ENCODE measurements at places on chromosomes 5 and 9.

DNA sequence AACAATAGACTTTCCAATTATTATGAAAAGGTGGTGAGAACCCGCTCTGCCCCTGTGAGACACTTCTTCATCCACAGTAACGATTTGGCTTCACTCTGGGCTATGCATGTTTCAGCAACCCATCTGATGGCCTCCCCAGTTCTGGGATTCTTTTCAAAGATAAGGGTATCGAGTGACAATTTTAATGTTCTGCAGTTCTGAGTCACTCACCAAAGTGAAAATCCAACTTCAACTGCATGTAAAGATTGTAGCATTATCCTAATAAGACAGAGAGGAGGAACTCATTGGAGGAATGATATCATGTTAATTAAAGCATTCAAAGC, 1078.3 kb upstream of the SEMA6A start:
- DNase-seq: no peak

GRCh38 chr9:35385042-35385441, 104.9 kb upstream of the RUSC2 start:
- DNase-seq: no peak

GRCh38 chr9:4425319-4426045, 64.8 kb upstream of the SLC1A1 start:
- no peak for DNase-seq

GRCh38 chr5:157819502-157820115, 39.3 kb downstream of the CLINT1 start:
- DNase-seq: no peak

DNA sequence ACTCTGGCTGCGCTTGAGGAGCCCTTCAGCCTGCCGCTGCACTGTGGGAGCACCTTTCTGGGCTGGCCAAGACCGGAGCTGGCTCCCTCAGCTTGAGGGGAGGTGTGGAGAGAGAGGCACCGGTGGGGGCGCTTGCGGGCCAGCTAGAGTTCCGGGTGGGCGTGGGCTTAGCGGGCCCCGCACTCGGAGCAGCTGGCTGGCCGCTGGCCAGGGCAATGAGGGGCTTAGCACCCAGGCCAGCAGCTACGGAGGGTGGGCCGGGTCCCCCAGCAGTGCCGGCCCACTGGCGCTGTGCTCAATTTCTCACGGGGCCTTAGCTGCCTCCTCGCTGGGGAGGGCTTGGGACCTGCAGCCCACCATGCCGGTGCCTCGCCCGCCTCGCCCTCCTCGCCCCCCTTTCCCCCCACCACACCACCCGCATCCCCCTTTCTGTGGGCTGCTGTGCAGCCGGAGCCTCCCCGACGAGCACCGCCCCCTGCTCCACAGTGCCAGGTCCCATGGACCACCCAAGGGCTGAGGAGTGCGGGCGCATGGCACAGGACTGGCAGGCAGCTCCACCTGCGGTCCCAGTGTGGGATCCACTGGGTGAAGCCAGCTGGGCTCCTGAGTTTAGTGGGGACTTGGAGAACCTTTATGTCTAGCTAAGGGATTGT, 954.5 kb downstream of the DTWD2 start:
- DNase-seq: no peak

DNA sequence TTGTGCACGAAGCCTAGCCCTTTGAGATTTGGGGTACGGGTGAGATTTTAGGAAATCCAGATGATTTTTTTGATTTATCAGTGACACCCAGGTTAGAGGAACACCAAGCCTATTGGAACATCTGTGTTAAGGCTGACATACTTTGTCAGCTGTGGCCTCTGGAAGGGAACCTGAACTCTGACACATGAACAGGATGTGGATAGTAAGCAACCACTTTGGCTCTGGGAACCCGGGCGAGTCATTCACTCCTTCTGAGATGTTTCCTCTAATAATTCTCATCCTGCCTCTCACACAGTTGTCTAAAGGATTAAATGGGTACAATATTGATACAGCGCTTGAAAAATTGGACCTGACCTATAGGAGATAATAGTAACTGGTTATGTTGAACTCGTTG, 67.8 kb downstream of the FGF1 start:
- DNase-seq: no peak

DNA sequence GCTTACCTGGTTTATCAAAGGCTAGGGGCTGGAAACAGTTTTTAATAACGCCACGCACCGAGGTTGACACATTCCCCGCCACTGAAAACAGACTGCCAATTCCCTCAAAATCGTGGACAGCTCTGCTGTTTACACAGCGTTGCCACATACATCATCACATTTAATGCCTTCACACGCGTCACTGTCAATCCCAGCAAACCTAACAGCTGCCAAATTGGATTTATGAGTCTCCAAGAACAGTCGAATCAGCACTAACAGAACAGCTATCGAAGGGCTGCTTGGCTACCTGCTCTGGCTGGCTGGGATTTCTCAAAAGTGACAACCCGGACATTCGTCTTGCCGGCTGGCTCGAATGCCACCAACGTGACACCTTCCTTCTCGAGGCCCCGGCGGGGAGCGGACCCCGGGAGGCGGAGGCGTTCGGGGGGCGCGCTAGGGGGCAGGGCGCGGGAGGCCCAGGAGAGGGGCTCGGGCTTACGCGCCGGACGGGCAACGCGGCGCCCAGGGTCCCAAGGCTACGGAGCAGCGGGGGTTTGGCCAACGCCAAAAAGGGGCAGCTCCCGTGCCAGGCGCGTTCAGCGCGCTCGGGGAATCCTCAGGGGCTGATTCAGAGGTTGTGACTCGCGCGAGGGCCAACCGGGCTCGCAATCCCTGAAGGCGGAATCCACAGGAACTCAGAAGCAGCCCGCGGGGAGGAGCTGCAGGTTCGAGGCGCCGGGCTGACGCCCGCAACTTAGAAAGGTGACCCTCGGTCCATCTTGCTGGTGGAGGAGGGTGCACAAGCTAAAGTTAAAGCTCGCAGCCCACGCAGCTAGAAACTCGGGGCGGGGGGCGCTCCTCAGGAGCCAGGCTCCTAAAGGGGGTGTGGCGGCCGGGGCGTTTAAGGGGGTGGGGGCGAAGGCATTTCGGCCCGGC, 1.2 kb downstream of the CDC14B start:
- no peak for DNase-seq

DNA sequence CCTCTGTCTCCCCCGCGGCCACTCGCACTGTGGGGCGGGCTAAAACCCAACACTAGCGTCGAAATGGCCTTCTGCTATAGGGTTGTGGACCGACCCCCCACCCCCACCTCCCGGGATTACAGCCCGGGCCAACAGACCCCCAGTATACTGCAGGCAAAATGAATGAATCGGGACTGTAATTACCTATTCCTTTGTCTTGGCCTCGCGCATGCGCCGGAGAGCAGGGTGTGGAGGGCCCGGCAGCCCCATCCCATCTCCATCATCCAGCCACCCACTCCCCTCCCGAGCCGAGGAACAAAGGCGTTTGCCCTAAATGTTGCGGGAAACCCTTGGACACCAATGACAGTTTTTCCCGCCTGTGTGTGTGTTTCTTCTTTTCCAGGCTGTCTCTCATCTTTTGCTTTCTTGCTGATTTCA, 1.6 kb downstream of the BASP1 start:
- no peak for DNase-seq

DNA sequence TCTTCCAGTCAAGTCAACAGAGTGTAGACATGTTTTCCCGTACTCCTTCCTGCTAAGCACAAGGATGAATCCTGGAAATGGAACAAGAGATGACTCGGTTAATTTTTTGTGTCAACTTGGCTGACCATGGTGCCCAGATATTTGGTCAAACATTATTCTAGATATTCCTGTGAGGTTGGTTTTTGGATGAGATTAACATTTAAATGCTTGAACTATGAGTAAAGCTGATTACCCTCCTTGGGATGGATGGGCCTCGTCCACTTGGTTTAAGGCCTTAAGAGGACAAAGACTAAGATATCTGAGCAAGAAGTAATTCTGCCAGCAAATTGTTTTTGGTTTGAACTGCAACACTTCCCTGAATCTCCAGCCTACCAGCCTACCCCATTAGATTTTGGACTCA, 338.1 kb upstream of the MSX2 start:
- DNase-seq: no peak

DNA sequence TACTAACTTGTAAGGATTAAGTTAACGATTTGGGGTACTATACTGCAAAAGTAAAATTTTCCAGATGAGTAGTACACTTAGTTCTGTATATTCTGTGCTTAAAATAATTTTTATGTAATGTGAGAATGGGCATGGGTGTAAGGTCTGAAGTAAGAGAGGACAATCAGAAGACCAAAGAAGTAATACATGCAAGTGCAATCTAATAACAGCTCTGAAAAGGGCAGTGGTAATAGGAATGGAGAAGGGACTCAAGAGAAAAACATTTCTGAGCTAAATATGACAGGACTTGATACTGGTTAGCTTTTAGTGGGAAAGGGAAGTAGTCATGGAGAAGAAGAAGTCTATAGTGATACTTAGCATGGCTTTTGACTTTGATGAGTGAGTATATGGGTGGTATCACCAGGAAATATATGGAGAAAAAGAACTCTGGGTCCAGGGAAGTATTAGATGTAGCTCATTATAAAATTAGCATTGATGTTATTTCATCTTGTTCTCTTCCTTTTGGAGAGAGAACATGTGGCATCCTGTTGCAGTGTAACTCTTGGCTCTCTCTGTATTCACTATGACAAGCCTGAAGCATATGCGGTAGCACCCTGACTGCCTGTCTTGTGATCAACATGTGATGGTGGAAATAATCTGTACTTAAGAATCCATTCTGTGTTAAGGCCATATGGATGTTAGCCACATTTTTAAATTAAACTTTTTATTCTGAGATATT, 60.5 kb downstream of the ERCC6L2 start:
- no peak for DNase-seq

GRCh38 chr5:97131139-97131710, 11.2 kb downstream of the LIX1 start:
- DNase-seq: no peak

DNA sequence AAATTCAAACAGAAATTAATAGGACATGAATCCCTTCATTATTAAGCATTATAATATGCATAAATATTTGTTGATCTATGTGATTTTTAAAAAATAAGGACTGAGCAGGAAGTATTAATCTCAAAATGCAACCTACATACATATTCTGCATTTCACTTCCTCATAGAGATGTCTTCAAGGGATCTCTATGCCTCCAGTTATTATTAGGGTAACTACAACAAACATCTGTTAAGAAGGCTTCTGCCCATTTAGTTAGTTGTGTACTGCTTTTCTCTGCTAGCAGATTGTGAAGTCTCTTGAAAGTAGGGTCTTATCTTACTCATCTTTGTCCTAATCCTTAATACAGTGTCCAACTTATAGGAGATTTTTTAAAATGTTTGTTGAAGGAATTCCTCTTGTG, 414.1 kb downstream of the ACTL7B start:
- no peak for DNase-seq

DNA sequence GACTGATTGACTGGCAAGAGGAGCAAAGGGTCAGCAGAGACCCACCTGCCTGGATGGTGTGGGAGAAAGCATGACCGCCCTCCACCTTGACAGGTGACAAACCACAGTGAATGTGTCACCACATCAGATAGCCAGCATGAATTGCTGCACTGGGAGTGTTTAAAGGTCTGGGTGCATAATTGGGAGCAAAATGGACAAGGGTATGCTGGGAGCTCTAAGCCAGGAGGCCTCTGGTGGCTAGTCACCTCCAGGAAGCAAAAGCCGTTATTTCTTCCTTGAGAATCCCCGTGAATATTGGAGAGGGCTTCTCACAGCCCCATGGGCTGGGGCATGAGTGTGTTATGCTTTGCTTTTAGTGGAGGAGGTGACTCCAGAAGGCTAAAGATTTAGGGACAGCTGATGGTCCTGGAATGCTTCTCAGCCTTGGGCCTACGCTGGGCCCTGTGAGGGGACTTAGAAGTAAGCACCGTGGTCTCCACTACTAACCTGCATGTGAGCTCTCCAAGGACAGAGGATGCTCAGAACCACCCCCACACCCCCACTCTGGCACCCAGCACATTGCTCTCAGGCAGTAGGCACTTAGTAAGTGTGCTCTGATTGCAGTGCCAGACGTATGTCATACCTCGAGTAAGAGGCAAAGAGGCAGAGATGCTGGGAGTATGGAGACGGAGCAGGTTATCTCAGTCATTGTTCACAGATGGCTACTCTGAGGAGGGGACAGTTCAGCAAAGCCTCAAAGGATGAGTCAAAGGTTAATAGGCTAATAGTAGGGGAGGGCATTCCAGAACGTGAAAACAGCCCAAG, 9.1 kb upstream of the IRF1 start:
- no peak for DNase-seq

GRCh38 chr5:74226716-74227485, 413.6 kb downstream of the ENC1 start:
- DNase-seq: no peak

DNA sequence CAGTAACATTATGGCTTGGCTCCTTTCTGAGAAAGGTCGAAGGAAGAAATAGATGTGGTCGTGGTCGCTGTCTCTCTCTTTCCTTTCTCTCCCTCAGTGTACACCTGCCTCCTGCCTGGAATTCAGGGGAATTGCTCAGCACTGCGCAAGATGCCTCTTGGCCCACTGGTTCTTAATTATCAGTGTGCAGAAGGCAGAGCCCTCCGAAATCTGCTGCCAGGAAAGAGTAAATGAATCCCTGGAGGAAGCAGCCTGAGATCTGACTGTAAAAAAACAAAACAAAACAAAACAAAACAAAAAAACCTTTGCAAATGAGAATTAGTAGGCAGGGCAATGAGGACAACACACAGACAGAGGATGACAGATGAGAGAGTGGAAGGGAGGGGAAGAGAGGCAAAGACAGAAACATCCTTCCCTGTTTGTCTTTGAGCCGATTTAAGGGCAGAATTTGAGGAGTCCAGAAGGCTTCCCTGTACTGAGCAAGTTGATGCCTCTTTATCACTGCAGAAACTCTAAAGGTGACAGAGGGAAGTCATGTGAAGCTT, 113.8 kb upstream of the PUM3 start:
- DNase-seq: no peak

- DNase-seq: peak; percentile 83
These were observed 63.7 kb upstream of the PPP2CA start for GRCh38 chr5:134289509-134290113.

- no peak for DNase-seq
These were observed 66.6 kb upstream of the TAF11L2 start for GRCh38 chr5:17431272-17432050.

DNA sequence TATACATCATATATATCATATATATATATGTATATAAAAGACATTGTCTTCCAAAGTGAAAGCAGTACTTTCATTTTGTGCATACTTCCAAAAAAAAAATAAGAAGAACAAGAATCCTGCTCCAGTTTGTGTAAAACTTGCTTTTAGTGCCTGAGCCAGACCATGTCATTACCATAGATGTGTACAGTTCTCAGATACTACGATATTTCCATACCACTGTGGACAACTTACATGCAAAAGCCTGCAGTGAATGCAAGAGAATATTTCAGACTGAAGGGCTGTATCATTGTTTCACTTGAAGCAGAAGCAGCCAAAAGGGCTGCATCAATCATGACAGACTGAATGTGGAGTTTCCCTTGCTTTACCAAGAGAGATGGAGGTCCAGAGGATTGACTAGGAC, 72.6 kb upstream of the CYLC2 start:
- no peak for DNase-seq

DNA sequence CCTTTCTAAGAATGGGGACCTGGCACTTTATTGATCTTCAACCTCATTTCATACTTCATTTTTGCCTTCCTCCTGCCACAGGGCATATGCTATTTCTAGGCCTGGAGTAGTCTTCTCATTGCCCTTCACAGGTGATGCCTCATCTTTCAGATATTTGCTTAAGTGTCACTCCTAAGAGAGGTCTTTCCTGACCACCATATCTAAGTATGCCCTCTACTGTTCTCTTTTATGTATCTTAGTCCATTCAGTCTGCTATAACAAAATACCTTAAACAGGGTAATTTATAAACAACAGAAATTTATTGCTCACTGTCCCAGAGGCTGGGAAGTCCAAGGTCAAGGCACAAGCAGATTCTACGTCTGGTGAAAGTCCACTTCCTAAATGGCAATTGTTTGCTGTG, 99.1 kb downstream of the ADAMTS6 start:
- no peak for DNase-seq

- no peak for DNase-seq
These were observed 161.3 kb upstream of the DAPK1 start for GRCh38 chr9:87336407-87336806.
